ENCODE measurements at places on chromosomes 1 and 21. TPM values are rescaled to one million over a fixed set of nuclear protein-coding genes. Genes with fewer than 3 reads are reported as not detected.
A peak's percentile ranks its signal among the peaks of the same experiment; 100 is the strongest.

DNA sequence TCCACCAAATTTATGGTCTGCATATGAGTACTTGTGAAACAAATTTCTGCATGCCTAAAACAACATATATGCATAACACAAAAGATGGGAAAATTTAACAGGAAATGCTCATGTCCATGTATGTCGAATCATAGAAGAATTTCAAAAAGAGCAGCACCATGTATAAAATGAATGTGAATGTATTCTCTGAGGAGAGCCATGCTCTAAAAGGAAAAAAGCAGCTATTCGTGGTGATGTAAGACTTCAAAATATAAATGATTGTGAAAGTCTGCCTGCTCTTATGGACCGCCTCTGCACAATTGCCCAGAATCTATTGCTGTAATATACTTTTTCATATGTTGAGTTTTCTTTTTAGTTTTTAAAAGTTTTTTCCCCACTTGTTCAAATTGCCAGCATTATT, 66.8 kb downstream of the EPB41 start:
- no peak overlapping the region for H3K27ac ChIP-seq
- no peaks in the 10 kb centered on the region for H3K36me3 ChIP-seq
- peaks cover 3% of the 10 kb centered on the region for H3K4me1 ChIP-seq
- no peak overlapping the region for H3K4me3 ChIP-seq
- H3K27me3 ChIP-seq = no peaks in the 10 kb centered on the region
- no peak for DNase-seq

GRCh38 chr1:198122693-198123092, 34.1 kb upstream of the NEK7 start:
- peaks cover 5% of the 10 kb centered on the region for H3K4me1 ChIP-seq
- no peak overlapping the region for H3K4me3 ChIP-seq
- no peak for DNase-seq
- no peaks in the 10 kb centered on the region for H3K36me3 ChIP-seq
- H3K27ac ChIP-seq = no peak overlapping the region

Gene TMEM269
- 0.34 TPM for total RNA-seq

Gene LDLRAD2
- total RNA-seq = not detected

- no peak overlapping the region for H3K4me3 ChIP-seq
- DNase-seq = no peak
- no peaks in the 10 kb centered on the region for H3K4me1 ChIP-seq
- H3K36me3 ChIP-seq = no peaks in the 10 kb centered on the region
Measured at GRCh38 chr1:3391711-3392110, 62.8 kb upstream of the ARHGEF16 start.

DNA sequence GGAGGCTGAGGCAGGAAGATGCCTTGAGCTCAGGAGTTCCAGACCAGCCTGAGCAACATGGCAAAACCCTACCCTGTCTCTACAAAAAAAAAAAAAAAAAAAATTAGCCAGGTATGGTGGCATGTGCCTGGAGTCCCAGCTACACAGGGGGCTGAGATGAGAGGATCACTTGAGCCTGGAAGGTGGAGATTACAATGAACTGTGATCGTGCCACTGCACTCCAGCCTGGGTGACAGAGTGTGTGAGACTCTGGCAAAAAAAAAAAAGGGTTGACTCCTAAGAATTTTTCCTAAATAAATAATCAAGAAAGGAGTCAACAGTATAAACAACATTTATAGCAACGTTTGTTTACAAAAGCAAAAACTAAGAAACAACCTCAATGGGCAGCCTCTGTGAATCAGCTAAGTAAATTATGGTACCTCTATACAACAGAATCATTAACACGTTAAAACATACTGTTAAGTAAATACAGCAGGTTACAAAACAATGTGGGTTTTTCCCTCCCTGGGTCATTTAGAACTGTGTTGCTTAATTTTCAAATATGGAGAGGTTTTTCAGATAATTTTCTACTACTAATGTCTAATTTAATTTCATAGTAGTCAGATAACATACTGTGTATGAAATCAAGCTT, 56.8 kb downstream of the SLC30A10 start:
- H3K4me3 ChIP-seq = no peak overlapping the region
- no peaks in the 10 kb centered on the region for H3K27me3 ChIP-seq
- no peak for DNase-seq
- no peaks in the 10 kb centered on the region for H3K4me1 ChIP-seq
- H3K27ac ChIP-seq = no peak overlapping the region
- no peaks in the 10 kb centered on the region for H3K36me3 ChIP-seq

Gene SRGAP2B
- 31.2 TPM for total RNA-seq

Gene ZBTB8B
- total RNA-seq = 0.25 TPM

DNA sequence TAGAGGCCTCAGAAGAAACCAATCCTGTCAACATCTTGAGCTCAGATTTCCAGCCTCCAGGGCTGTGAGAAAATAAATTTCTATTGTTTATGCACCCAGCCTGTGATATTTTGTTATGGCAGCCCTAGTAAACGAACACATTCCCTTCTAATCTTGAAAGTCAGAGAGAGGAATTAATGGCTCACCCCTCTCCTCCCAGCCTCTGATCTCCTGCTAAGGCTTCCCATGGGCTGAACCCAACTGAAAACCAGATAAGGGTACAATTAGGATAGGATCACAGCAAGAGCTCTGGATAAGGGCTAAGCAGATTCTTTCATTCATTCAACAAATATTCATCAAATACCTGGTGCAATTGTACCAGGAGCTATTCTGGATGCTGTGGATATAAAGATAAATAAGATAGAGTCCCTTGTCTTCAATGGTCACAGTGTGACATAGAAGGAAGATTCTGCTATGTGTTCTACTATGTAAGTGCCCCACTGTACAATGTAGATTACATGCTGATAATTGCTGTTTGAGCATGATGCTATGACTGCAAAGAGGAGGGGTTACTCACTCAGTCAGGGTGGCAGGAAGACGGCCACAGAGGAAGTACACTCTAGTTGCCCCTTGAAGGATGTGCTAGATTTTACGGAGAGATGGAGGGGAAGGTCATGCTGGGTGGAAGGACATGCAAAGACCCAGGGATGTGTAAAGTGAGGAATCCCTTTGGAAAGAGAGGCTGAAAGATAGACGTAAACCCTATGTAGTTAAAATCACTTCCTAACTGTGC, 203.3 kb upstream of the JUN start:
- H3K27me3 ChIP-seq = no peaks in the 10 kb centered on the region
- DNase-seq = no peak
- no peaks in the 10 kb centered on the region for H3K36me3 ChIP-seq
- H3K4me3 ChIP-seq = no peak overlapping the region
- H3K4me1 ChIP-seq = no peaks in the 10 kb centered on the region

DNA sequence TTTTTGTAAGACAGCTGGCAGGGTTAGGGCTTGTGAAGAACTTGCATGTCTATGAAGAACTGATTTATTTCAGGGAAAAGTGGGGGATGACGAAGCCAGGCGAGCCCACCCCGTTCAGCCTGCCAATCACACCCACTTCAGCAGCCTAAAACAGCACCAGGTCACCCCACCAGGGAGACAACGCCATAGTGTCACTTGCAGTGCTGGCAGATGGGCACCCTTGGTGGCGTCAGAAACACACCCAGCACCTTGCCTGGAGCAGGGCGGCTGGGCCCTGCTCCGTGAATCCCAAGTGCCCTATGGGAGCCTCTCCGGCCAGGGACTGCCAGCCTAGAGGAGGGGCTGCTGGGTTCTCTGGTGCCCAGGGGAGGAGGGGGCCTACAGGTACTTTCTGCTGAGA, 5.0 kb upstream of the NADK start:
- no peak for DNase-seq
- H3K36me3 ChIP-seq = peaks cover 32% of the 10 kb centered on the region
- peaks cover 13% of the 10 kb centered on the region for H3K4me1 ChIP-seq
- H3K27ac ChIP-seq = 0 out of 2 replicates have a peak overlapping the region, but pooled peaks have one; percentile 30
- H3K27me3 ChIP-seq = no peaks in the 10 kb centered on the region

GRCh38 chr1:175630076-175630475, 113.3 kb downstream of the TNR start:
- no peak overlapping the region for H3K27ac ChIP-seq
- H3K27me3 ChIP-seq = peaks cover 29% of the 10 kb centered on the region
- no peaks in the 10 kb centered on the region for H3K36me3 ChIP-seq
- no peak overlapping the region for H3K4me3 ChIP-seq

DNA sequence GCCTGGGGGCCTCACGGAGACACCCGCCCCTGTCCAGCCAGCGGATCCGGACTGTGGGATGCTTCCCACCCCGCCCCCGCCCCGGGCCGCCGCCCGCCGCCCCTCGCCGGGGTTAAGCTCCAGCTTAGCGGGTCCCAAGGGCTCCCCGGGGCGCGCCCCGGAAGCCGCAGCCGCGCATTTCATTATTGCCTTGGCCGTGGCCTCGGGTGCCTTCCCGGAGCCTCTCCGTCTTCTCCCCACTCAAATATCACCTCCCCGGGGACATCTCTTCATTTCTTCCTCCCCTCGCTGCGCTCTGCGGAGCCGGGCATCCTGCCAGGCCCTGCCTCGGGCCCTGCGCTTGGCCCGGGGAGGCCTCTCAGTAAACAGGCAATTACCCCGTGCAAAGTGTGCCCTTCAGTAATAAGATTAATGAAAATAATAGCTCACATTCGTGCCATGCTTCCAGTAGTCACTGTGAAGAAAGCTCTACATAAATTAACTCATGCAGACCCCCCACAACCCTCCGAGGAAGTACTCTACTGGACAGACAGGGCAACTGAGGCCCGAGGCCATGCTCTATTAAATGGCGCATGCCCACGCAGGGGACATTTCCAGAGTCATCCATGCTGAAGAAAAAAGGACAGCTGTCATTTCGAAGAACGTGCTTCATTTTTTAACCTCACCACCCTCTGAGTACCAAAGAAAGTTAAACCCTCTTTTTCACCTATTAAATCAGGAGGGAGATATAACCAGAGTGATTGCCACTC, 49.9 kb upstream of the LAPTM5 start:
- no peak overlapping the region for H3K4me3 ChIP-seq
- DNase-seq = no peak
- peaks cover 17% of the 10 kb centered on the region for H3K4me1 ChIP-seq
- H3K27ac ChIP-seq = no peak overlapping the region
- H3K27me3 ChIP-seq = peaks cover 7% of the 10 kb centered on the region

Gene NUF2
- 37.6 TPM for total RNA-seq

DNA sequence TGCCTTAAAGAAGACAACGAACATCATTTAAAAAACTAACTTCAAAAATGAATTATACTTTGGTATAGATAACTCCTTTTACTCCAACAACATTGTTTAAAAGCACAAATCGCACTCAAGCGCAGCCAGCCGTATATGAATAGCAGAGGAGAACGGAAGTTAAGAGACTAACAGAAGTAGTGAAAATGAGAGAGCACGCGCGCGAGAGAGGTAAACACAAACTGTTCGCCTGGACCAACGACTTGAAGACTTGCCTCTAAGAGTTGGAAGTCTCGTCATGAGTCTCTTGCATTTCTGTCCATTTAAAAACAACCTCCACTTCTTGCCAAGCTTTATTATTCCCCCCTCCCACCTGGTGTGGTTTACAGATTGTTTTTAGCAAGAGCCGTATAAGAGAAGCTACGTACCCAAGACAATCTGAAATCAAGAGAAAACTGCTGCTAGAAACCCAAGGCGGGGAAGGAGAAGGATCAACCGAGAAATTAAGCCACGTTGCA, 479 bp downstream of the SELENOF start:
- peak overlapping the region; percentile 94 for H3K4me3 ChIP-seq
- peak overlapping the region; percentile 72 for H3K27ac ChIP-seq
- H3K4me1 ChIP-seq = peaks cover 11% of the 10 kb centered on the region
- DNase-seq = no peak

- H3K4me3 ChIP-seq = no peak overlapping the region
- H3K36me3 ChIP-seq = no peaks in the 10 kb centered on the region
- H3K4me1 ChIP-seq = peaks cover 5% of the 10 kb centered on the region
- H3K27me3 ChIP-seq = no peaks in the 10 kb centered on the region
- no peak for DNase-seq
- H3K27ac ChIP-seq = no peak overlapping the region
Measured at GRCh38 chr1:116586741-116587143, 15.9 kb upstream of the CD58 start.

GRCh38 chr21:45592626-45593134, 50.4 kb upstream of the SLC19A1 start:
- H3K36me3 ChIP-seq = no peaks in the 10 kb centered on the region
- no peaks in the 10 kb centered on the region for H3K27me3 ChIP-seq
- H3K27ac ChIP-seq = no peak overlapping the region
- no peak overlapping the region for H3K4me3 ChIP-seq
- DNase-seq = no peak

DNA sequence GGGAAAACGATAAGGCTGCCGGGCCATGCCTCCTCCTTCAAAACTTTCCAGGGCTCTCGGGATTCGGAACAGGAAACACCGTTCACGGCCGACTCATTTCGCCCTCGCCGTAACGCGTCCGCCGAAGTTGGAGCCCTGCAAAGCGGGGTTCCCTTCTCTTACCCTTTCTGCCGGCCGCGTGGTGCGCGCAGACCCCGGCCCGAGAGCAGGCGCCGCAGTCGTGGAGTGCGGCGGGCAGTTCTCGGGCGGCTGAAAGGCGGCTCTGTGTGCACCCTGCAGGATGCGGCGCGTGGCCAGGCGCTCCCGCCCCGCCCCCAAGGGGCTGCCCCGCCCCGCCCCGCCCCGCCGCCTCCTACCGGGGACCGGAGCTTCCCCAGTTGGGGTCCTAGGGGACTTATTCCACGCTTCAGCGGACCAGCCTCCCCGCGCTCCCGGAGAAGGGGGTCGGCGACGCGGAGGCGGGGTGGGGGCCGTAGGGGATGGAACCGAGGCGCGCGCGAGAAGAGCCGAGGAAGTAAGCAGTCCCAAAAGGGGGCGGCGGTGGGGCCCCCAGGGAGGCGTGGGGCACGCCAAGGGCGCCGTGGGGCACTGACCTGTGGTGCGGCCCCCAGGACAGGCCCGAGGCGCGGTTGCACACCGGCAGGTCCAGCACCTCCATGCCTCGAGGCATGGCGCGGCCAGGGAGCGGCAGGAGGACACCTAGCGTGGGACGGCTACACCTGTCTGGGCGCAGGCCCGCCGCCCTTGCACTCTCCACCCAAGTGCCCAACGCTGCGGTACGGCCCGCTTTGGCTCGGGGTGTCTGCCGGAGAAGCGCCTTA, at the start of gene MCOLN2:
TSS of gene MCOLN2 (minus strand) at position 268 of the 821 bp plus-strand sequence. CDS start at position 27, 241 bp downstream.
- no peaks in the 10 kb centered on the region for H3K36me3 ChIP-seq
- peak within 1 kb of the TSS; percentile 27 for H3K27ac ChIP-seq
- peaks cover 3% of the 10 kb centered on the region for H3K4me1 ChIP-seq
- H3K27me3 ChIP-seq = no peaks in the 10 kb centered on the region

- no peak overlapping the region for H3K27ac ChIP-seq
- no peak overlapping the region for H3K4me3 ChIP-seq
- no peaks in the 10 kb centered on the region for H3K36me3 ChIP-seq
- H3K27me3 ChIP-seq = peaks cover 6% of the 10 kb centered on the region
Measured at GRCh38 chr1:158121604-158122254, 59.0 kb upstream of the CD1D start.

DNA sequence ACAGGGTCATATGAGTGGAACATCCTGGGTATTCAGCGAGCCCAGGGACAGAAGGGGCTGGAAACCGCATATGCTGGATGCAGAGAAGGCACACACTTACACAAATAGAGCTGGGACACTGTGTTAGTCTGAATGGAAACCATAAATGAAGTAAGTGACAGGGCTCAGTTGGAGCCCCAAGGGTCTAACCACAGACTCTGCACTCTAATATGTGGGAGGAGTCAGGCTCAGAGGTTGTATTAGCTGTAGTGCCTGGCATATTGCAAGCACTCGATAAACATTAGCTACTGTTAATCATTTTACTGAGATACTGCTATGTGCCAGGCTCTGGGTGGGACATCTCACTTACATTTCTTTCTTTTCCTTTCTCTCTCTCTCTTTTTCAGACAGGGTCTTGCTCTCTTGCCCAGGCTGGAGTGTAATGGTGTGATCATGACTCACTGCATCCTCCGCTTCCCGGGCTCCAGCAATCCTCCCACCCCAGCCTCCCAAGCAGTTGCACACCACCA, 6.5 kb upstream of the OLIG1 start:
- no peaks in the 10 kb centered on the region for H3K36me3 ChIP-seq
- no peak overlapping the region for H3K4me3 ChIP-seq
- no peak for DNase-seq
- H3K27ac ChIP-seq = no peak overlapping the region

GRCh38 chr1:244011786-244012185, 39.3 kb upstream of the ZBTB18 start:
- H3K4me1 ChIP-seq = no peaks in the 10 kb centered on the region
- H3K4me3 ChIP-seq = no peak overlapping the region
- DNase-seq = no peak
